ENCODE measurements at places on chromosomes 11 and 22.
A peak's percentile ranks its signal among the peaks of the same experiment; 100 is the strongest.

GRCh38 chr11:67280341-67280787, 8.7 kb upstream of the ANKRD13D start:
- no peak for DNase-seq

DNA sequence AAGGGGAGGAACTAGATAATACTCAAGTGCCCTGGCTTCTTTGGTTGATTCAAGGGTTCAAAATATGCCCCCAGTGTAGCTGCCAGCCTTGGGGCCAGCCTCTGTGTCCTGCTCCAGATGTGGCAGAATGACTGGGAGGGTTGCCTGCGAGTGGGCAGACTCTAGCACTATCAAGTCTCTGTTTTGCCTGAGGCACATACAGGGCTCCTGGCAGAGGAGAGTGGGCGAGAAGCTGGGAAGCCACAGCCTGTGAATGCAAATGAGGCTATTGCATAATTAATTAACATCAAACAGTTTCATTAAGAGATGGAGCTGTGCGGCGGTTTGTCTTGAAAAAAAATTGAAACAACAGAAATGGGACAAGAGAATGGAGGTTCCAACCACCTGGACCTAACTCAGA, 50.8 kb downstream of the BUD13 start:
- DNase-seq: peak; percentile 58

DNA sequence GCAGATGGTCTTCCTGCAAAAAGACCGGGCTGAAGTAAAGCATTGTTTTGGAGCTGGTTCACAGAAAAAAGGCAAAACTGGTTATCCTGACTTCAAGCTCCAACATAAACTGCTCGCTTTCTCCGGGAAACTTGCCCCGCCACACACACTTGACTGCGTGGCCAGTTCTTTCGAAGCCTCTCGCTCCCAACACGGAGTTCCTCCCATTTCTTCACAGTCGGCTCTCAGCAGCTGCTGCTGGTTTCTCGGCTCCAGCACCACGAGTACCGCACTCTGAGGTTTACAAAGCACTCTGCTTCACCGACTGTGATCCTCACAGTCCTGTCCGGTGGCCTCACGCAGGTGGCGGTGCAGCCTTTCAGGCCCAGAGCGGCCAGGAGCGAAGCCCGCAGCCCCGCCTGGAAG, 264 bp downstream of the CHEK1 start:
- DNase-seq: no peak

DNA sequence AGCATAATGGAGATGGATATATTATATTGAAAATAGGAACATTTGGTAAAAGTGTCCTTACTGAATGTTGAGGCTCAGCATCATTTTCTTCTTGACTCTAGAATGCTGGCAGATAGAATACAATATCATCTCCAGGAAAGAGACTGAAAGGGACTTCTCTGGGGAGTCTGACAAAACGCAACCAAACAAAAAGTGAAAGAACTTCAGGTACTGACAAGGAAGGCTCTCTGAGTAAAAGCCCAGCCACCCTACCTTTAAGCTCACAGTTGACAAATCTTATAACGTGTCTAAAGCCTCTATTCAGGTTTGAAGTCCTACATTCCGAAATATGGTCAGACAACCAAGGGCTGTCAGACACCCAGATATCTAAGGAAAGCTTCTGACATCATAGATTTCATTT, 590.8 kb downstream of the SOX6 start:
- DNase-seq: no peak

DNA sequence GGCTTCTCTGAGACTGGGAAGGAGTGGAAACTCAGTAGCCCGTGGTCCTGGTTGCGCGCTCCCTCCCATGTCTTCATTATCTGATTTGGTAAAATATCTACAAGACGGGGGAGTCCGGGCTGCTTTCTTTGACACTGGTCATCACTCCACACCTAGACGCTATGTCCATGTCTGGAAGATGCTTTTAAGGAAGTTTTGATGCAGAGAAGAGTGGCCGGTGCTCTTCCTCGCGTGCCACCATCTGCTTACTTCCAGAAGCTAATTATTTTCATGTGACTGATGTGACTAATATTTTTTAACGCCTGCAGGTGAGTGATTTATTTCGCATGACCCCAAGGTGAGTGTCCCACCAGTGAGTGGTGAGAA, 339 bp upstream of the TRIM21 start:
- DNase-seq: no peak

DNA sequence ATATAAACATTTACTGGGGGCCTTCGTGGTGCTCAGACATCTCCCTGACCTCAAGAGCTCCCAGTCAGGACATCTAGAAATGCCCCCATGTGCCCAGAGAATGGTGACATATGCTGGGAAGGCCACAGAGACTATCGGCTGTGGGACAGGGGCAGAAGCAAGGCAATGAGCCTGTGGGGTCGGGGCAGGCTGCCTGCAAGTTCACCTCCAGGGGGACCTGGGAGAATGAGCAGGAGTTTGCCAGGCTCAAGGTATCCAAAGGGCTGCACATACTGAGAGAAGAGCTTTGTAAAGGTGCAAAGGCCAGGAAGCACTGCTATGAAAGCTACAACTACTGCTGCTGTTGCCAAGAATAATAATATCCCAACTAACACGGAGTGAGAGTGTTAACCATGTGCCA, 233.9 kb downstream of the TENM4 start:
- DNase-seq: no peak

DNA sequence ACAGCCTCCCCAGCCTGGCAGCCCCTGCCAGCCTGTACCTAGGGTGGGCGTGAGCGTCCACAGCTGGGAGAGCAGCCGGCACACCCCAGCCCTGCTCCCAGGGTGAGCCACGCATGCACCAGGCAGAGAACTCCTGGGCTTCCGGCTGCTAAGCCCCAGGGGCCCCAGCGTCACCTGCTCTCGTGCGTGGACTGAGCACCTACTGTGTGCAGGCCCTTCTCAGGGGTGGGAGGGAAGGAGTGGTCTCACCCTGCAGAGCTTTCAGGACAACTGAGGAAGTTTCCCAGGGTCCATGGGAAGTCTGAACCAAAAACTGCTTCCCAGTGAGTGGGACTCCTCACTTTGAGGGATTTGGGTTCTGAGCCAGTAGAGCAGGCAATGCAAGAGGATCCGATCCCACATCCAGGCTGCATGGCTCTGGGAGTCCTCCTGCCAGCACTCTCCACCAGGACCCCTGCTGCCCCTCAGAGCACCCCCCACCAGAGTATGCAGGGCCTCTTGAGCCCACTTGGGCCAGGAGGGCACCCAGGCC, 47.1 kb upstream of the PRODH start:
- no peak for DNase-seq

- DNase-seq: no peak
These were observed 47.3 kb downstream of the RDX start for GRCh38 chr11:110249066-110249465.

DNA sequence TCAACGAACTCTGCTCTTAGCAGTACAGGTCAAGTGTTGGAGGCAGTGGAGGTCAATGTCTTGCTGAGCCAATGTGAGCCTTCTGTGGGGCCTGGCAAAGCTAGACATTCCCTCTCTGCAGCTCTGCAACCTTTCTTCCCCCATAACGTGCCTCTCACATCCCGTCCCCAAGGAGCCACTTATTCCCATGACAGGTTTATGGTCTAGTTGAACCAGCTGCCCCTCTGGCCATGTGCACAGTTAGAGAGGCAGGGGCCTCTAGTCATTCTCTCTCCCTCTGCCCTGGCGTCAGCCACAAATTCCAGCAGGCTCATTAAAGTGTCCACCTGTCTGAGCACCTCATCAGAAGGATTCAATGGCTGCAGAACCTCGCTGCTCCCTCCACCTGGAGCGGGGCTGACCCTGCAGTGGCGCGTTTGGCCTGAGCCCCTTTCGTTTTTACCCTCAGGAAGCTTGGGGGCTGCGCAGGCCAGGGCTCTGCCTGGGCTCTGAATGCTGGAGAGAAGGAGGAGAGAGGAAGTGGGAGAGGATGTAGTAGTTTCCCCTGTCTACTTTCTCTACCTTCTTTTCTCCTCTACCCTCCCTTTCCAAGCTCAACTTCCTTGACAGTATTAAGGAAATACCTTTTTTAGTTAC, 302.1 kb upstream of the B3GAT1 start:
- no peak for DNase-seq

GRCh38 chr11:77547863-77548551, 41.7 kb upstream of the AQP11 start:
- peak; percentile 86 for DNase-seq

- DNase-seq: no peak
These were observed 12.0 kb upstream of the GAB2 start for GRCh38 chr11:78429660-78430059.

DNA sequence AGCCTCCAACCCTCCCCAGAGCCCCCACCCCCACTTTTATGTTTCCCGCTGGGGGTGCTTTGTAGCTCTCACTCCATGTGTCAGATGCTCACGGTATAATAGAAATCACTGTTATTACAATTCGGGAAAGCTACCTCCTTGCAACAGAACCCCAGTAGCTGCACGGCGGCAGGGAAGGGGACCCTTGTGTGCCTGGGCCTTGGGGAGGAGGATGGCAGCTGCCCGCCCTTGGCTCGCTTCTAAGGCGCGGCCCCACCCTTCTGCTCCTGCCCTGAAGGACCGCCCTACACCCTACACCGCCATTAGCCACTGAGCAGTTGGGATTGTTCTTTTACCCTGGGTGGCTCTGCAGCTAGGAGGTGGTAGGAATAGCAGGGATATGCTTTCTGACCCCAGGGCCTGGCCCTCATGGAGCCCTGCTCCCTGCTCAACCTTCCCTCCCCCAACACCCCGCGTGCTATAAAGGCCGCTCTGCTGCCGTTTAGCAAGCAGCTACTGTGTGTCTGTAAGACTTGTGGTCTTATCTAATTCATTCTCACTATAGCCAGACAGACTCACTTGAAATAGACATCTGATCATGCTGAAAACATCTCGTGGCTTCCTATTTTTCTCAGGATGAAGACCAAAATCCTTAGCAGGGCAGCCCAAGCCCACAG, 219.7 kb downstream of the CEP164 start:
- peak; percentile 92 for DNase-seq

- DNase-seq: no peak
These were observed 20.0 kb downstream of the PRRG4 start for GRCh38 chr11:32849761-32850160.

DNA sequence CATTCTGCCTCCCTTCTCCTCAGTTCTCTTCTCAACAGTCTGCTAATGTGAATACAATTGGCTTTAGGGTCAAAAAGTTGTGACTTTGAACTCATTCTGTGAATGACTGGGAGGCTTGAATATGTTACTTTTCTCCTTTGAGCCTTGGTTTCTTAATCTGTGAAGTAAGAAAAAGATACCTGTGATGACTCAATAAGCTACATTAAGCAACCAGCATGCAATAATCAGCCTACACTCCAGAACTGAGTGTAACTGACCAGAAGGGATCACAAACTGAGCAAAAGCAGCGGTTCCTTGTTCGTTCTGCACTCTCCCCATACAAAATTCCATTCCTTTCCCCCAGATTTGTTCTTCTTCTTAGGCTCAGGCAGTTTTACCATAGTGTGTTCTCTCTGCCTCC, 23.4 kb downstream of the ZNF202 start:
- no peak for DNase-seq

DNA sequence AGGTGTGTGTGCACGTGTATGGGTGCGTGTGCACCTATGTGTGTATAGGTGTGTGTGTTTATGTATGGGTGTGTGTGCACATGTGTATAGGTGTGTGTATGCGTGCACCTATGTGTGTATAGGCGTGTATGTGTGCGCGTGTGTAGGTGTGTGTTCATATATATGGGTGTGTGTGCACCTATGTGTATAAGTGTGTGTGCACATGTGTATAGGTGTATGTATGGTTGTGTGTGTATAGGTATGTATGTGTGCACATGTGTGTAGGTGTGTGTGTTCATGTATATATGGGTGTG, 26.9 kb downstream of the KCNQ1 start:
- no peak for DNase-seq

GRCh38 chr11:75763846-75764245, 4.7 kb upstream of the DGAT2 start:
- DNase-seq: no peak

DNA sequence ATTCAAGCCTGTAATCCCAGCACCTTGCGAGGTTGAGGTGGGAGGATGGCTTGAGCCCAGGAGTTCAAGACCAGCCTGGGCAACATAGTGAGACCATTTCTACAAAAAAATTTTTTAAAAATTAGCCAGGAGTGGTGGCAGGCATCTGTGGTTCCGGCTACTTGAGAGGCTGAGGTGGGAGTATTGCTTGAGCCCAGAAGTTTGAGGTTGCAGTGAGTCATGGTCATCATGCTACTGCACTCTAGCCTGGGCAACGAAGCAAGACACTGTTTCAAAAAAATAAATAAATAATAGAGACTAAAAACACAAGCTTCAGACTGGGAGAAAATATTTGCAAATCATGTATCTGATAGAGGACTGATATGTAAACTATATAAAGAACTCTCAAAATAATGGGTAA, 33.2 kb downstream of the BTBD10 start:
- DNase-seq: no peak

GRCh38 chr11:75424396-75424795, 8.6 kb downstream of the KLHL35 start:
- DNase-seq: peak; percentile 44

- DNase-seq: no peak
These were observed 26.5 kb downstream of the TRIM77 start for GRCh38 chr11:89736566-89736965.

DNA sequence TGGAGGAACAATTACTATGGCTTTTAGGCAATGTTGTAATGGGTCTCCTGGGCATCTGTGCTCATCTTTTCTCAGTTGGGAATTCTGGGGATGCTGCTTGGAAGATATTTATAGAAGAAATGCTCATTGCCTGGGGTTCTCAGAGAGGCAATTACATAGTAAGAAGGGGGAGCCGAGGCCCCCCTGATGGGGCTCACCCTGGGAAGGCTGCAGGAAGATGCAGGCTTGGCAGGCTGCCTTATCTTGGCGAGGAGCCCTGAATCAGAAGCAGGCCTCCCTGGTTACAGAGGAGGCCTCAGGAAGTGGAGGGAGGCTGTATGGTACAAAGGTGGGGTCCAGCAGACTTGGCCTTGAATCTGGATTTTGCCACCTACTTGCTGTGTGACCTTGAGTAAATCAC, 60.6 kb upstream of the CRYBB3 start:
- DNase-seq: peak; percentile 66

GRCh38 chr11:16096336-16096735, 260.0 kb downstream of the SOX6 start:
- no peak for DNase-seq

DNA sequence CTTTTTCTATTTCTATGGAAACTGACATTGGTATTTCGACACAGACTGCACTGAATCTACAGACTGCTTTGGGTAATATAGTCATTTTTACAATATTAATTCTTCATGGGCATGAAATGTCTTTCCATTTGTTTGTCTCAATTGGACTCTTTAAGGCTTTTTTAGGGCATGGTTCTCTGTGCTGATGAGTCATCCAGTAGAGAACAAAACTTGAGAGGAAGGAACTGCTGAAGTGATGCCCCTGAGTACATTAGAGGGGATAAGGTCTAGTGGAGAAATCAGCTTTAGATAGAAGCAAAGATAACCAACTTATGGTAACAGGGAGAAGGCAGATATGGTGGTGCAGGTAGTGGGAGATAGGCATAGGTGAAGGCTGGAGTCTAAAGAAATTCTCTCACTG, 25.1 kb downstream of the TSG101 start:
- DNase-seq: no peak

- no peak for DNase-seq
These were observed 291.3 kb downstream of the TBC1D22A start for GRCh38 chr22:47053726-47054141.

Data from NCI-H69 (cell line).